Forelimb muscle (tissue), 1 donor: ENCODE measurements at places on chromosomes 13 and 19.

- no peak for DNase-seq
These were observed 1661.3 kb upstream of the MIR17HG start for GRCh38 chr13:89686171-89686570.

- DNase-seq = no peak
These were observed 82.4 kb upstream of the IRS2 start for GRCh38 chr13:109868578-109869311.

DNA sequence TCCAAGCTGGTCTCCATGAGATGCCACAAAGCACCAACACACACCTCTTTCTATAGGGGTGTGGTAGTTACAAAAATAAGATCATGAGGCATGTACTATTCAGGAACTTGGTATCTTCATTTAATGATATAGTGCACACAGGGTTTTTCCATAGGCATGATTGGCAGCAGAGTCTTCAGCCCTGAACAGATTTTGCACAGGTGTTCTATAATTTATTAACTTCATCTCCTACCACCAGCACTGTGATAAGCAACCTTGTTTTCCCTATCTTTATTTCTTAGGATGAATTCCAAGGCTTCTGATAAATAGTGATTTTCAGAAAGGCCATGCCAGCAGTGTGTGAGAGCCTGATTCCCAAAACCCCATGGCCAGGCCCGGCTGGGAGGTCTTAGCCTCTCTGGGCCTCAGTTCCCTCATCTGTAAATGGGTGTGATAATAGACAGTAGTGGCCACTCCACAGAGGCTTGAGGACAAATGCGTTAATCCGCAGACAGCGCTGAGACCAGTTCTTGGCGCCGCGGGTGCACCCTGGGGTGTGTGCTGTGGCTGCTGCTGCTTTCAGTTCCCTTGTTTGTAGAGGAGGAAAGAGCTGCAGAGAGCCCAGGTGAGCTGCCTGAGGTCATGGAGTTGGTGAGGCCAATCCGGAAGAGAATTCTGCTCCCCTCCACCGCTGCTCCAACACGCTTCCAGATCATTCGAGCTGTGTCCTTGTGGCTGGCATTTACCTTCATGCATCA lies 33.1 kb downstream of the DHRS12 start:
- no peak for DNase-seq

DNA sequence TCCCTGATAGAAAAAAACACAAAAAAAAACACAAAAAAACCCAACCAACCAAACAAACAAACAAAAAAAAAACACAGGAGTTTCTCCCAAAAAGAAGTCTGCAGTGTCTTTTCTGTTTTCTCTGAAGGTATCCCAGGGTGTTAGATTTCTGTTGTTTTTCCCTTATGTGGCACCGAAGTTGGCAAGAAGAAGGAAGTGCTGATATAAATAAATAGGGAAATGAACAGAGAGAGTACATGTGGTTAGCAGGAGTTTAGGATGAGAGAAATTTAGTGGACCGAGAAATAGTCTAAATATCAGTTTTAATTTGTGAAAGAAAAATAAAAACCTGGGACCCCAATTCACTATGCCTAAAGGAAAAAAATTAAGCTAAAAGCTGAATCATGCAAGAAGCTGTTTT lies 287.0 kb upstream of the SGCG start:
- DNase-seq = no peak

DNA sequence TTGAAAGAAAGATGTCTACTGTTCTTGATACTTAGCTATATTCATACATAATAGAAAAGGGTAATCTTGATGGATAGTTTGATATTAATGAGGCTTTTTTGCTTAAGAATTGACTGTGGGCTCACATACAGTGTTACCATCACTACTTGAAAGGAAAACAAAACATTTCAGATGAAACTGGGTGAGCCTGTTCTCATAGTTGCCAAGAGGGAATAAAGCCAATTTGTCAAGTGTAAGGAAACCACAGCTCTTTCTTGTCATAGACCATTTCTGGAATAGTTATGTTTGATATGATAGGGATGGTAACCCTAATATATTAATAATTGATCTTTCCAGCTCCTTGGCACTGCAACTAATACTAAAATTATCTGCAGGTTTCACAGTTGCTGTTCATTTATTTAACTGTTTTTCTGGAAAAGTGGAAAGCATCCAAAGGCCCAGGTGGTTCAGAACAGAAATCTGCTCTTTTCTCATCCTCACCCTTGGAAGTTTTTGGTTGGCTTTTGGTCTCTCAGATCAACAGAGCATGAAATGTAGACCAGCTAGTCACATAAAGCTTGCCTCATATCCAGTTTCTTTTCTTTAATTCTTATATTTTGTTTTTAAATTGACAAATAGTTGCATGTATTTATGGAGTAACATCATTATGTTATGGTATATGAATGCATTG lies 43.2 kb downstream of the ARHGEF7 start:
- DNase-seq = no peak

DNA sequence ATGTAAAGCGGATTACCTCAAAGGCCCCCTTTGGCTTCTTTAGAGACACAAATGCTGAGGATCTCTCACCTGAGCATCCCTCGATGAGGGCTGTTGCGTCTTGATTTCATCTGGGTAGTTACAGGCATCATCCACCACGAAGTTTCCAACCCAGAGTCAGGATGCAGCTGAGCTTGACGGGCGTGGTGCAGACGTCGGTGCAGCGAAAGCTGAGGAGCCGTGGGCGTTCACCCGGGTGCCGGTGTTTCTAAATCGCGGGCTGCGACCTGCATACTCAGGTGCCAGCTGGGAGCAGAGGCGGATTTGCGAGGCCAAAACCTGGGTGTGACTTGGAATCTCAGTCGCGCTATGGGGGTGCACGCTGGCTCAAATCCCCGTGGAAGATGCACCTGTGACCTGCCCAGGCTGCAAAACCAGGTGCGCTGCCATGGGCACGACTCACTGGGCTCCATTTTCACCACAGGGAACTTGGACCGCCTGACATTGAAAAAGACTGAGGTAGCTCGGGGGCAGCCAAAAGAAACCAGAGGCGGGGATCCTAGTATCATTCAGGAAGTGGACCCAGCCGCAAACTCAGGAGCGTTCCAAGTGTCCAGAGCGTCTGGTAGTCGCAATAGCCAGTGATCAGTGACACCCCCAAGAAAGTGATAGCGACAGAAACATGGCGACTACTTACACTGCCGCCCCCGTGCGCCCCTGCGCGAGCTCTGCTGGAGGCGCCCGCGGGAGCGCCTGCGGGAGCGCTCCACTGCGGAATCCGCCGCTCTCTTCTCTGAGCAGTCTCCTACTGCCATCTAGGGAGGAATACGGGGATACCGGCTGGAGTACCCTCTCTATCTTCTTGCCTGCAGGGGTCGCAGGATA lies 36.4 kb upstream of the IGFL4 start:
- no peak for DNase-seq

GRCh38 chr13:71274923-71275608 lies 591.9 kb downstream of the DACH1 start:
- DNase-seq = no peak

DNA sequence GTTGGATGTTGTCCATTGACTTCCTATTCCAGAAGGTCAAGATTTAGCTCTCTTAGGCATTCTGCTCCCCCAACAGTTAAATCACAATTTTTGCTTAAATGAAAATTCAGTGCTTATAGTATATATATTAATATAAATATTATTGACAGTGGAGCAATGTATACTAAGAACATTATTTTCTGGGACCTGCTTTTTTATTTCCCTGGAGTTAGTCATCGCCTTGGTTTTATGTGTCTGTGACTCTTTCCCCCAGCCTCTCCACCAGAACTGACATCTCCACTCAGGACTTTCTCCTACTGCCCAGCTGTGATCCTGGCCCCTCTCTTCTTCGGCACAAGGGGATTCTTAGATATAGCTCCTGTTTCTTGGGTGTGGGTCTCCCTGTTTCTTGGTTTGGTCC lies 10.2 kb upstream of the MATK start:
- DNase-seq = no peak

GRCh38 chr19:22882797-22883196 lies 50.7 kb downstream of the ZNF723 start:
- DNase-seq = no peak

DNA sequence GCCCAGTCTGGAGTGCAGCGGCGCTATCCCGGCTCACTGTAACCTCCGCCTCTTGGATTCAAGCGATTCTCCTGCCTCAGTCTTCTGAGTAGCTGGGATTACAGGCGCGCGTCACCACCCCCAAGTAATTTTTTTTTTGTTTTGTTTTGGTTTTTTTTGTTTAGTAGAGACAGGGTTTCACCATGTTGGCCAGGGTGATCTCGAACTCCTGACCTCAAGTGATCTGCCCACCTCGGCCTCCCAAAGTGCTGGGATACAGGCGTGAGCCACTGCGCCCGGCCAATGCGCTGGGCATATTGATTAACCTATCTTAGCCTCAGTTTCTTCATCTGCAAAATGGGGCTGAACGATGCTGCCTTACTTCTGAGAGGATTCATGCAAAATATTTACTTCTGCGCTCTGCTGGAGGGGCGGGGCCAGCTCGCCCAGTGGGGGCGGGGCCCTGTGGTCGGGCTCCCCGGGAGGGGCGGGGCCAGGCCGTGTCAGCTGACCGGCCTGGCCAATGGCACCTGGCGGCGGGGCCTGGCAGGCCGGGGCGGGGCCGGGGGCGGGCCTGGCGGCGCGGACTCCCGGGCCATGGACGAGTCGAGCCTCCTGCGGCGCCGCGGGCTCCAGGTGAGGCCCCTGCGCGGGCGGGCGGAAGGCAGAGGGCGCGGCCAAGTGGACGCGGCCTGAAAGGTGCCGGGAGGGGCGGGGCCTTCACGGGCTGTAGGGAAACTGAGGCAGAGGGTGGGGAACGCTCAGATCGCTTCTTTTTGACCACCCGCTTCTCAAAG lies at the start of gene MAST3:
MAST3 (plus strand) TSS at position 562 of the 776 bp plus-strand sequence; CDS start at position 577, 15 bp downstream.
- no peak for DNase-seq

DNA sequence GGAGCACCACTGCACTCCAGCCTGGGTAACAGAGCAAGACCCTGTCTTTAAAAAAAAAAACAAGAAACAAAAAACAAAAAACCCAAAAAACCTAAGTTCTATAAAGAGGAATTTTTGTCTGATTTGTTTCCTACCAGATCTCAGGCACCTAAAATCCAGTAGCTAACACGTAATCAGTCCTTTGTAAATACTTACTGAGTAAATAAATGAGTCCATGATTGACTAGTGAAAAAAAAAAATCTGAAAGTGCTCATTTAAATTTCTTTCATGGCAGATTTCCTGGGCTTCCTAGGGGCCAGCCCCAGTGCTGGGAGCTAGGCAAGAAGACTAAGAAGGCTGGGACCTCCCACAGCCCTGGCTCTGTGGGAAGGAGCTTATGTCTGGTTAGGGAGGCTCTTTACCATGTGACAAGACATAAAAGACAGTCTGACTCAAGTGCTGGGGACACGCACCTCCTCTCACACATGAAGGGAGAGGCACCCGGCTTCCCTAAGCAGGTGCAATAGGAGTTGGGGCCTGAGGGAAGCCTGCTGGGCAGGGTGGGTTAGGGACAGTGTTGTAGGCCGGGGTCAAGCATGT lies 22.5 kb downstream of the LIG1 start:
- DNase-seq = no peak

DNA sequence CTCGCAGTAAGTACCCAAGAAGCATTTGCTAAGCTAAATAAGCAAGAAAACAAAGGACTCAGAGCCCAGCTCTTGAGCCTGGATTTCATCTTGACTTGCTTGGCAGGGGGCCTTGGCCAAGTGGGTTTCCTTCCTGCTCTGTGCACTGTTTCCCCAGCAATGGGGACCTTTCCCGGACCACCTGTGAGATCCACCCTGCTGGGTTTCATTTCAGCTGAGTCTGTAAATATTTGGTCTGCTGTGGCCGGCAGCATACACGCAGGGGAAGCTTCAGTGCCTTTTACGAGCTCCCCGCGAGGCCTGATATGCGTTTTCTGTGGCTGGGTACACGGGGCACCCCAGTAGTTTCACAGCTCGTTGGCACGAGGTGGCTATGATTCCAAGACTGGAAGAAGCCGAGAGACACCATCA lies 12.4 kb upstream of the TINCR start:
- DNase-seq = no peak

GRCh38 chr19:35146746-35147459 lies 3.8 kb downstream of the FXYD7 start:
- DNase-seq = no peak

GRCh38 chr19:14003251-14004055 lies 2.7 kb downstream of the RFX1 start:
- DNase-seq = no peak

DNA sequence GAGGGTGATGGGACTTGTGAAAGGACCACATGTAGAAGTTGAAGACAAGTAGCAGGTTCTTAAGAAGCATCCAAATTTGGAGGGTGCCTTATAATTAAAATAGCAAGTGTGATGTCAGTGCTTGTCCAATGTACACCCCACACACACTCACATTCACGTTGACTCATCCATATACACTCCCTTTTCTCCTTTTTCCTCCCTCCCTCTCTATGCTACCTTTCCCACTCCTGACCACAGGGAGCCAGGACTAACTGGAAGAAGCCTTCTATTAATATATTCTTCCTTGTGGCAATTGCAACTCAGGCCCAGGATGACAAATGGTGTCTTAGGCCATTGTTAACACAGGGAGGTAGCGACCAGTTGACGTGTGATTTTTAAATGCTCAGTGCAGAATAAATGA lies 16.3 kb upstream of the GPR183 start:
- no peak for DNase-seq

DNA sequence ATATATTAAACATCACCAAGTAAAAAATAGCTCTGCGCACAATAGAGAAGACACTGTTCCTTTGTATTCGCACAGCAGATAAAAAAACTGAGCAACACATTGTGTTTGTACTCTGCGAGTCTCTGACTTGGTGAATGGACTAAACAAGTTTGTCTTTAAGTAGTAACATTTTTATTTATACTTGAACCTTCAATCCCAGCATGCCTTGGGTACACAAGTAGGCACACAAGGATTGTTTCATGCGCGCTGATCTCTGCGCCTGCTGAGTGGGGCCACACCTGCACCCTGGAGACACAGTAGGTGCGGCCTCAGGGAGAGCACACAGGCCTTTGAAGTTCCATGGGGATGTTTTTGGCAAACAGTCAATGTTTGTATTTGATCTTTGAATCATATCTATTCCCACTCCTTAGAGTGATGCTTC lies 318.9 kb downstream of the MYO16 start:
- DNase-seq = no peak

DNA sequence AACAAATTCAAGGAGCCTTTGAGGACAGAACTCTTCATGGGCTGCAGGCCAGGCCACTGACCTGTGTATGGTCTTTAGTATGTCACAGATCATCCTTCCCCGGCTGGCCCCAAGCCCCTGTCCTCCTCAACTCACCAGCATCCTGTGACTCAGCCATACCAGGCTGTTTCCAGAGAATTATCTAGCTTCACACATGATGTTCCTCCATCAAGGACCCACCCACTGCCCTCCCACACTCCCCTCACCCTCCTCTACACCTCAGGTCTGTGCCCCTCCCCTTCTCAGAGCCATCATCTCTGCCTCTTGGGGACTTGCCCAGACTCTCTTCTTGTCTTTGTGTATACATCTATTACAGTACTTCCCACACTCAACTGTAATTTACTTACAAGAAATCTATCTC lies 14.7 kb downstream of the DCT start:
- DNase-seq = no peak

- no peak for DNase-seq
These were observed at the start of gene ATP8A2 for GRCh38 chr13:25371875-25372283. Gene ATP8A2, plus strand, starts transcription at chr13:25371974. Its CDS starts 239 bp downstream, at chr13:25372213.

GRCh38 chr19:38068826-38069225 lies 155.2 kb downstream of the DPF1 start:
- DNase-seq = no peak
